ENCODE measurements at places on chromosomes 12 and 14.

DNA sequence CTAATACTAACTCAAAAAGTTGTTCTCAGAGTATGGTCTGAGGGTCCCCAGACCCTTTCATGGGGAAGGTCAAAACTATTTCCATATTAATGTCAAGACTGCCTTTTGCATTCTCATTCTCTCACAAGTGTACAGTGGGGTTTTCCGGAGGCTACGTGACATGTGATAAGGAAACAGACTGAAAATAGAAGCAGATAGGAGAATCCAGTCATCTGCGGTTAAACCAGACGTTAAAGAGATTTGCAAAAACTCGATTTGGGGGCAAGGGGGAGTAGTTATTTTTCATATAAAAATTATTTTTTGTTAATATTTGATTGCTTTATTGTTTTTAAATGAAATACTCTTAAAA is 1.0 kb upstream of the NAP1L1 start:
- peak; percentile 75 for DNase-seq

DNA sequence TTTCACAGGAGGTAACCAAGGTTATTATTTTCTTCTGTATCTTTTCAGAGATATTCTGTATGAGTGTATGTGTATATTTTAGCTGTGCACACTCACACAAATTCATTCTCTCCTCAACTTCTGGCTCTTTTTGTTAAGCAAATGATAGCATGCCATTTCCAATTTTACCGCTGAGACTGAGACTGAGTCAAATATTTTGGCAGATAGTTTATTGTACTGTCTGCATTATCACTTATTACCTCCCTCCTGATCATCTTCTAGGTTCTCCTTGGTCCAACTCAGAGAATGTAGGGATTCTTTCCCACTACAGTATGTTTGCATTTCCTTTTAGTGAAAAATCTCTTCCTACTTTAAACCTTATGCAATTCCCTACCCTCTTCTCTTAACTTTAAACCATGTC is 33.3 kb downstream of the DACT1 start:
- DNase-seq = no peak

- no peak for DNase-seq
Measured at GRCh38 chr12:88113871-88114270, 28.0 kb downstream of the CEP290 start.

DNA sequence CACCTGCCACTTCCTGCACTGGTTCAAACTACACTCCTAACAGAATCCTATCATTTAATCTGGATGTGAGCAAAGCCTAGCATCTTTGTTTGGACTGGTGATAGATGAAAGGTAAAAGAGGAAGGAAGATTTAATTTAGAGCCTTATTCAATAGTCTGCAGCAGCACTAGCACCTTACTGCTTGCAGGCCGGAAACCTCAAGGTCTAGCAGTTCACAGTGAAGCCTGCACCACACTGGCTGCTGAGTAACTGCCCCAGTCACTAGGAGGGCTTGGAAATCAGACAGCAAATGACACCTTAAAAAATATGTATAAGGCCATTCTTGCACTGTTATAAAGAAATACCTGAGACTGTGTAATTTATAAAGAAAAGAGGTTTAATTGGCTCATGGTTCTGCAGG is 358.0 kb downstream of the DAD1 start:
- DNase-seq = peak; percentile 3

- DNase-seq = no peak
Measured at GRCh38 chr12:93569301-93569655, 3.2 kb upstream of the SOCS2 start.

- DNase-seq = no peak
Measured at GRCh38 chr14:73723406-73723796, 9.2 kb upstream of the PNMA1 start.

DNA sequence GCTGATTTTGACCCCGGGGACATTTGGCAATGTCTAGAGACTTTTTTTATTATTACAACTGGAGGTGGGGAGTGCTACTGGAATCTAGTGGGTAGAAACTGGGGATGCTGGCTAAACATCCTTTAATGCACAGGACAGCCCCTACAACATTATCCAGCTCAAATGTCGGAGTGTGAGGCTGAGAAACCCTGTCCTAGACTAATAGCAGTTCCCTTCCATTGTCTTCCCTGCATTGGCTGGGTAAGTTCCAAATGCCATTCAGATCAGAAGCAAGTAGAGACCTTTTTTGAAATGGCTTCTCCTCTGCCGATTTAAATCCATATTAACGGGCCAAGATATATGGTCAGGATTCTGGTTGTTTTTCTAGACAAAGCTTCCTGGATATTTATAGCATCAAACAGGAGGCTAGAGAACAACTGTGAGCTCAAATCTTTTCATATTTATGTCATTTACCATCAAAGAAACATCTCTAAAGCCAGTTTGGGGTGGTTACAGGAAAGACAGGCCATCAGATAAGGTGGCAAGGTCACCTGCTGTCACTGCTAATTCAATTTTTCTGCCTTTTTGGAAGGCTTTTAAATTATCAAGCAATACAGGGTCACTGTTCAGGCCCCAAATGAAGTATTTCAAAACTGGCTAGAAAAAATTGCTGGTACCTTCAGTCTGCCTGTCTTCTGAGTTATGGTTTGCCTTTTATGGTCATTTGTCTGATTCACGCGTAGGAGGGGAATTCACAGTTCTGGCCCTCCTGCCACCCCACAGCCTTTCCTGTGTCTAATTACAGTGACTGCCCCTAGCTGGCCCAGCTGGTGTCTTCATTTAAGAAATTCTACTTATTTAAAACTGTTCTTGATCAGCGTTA is 20.1 kb upstream of the AKAP5 start:
- DNase-seq = peak; percentile 75

GRCh38 chr14:67650151-67650550 is 24.3 kb downstream of the VTI1B start:
- no peak for DNase-seq

DNA sequence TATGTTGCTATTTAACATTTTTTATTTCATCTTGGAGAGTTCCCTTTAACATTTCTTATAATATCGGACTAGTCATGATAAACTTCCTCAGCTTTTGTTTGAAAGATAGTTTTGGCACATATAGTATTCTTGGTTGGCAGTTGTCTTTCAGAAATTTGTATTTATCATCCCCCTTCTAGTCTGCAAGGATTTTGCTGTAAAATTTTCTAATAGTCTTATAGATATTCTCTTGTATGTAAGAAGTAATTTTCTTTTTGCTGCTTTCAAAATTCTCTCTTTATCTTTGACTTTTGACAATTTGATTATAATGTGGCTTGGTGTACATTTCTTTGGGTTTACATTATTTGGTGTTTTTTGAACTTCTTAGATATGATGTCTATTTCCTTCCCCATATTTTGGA is 116.0 kb upstream of the AVPR1A start:
- no peak for DNase-seq

GRCh38 chr12:91361864-91362263 is 179.2 kb upstream of the DCN start:
- DNase-seq = peak; percentile 26

DNA sequence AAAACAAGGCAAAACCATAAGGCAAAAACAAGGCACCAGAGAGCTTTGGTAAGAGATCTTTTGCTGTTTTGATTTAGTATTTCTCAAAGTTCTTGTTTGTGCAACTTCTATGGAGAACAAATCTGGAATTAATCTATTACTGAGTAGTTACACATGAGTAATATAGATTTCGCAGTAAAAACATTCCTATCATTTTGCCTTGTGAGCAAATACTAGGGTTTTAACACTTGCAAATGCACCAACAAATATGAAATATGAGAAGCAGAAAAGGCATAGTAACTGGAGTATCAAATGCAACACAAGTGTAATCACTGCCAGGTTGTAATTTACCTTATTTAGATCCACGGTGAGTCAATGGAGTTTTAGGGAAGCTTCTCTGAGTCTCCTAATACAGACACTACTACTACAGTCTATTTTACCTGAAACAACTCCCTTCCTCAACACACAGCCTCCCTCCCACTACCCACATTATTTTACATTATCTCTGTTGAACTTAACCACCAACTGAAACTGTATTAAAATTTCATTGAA is 324.1 kb downstream of the FLRT2 start:
- no peak for DNase-seq

DNA sequence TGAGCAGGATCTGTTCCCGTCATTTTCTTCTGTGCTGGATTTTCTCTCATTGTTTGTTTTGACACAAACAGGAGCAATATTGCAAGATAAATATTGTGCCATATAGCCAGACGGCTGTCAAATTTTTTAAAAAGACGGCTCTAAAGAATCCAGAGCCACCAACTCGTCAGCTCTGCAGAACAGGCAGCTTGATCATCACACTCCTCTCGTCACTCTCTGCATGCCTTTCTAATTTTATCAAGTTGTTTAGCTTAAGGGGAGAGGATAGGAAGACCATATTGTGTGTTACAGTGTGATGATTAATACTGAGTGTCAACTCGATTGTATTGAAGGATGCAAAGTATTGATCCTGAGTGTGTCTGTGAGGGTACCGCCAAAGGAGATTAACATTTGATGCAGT is 562.8 kb downstream of the GALC start:
- DNase-seq = no peak

GRCh38 chr14:28931999-28932398 is 165.4 kb downstream of the FOXG1 start:
- no peak for DNase-seq

DNA sequence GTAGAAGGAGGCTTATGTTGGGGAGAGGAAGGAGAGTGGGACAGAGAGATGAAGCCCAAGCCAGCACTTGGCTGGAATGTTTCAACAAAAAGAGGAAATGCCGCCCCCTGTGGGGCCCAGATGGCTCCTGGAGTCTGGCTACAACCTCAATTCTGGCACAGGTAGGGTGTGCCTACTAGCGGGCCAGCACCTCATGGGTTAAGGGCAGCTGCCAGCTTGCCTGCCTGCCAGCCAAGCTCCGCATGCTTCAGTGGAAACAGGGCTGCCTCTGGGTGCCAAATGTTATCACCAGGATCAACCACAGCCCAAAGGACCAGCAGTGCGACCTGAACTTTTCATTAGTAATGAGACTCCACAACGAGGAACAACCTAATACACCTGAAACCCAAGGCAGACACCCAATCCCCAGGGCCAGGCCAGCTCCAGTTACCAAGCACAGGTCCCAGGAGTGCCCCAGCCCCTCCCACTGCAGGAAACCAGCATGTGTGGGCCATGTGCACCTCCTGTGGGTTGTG is 11.3 kb downstream of the RAB15 start:
- no peak for DNase-seq

DNA sequence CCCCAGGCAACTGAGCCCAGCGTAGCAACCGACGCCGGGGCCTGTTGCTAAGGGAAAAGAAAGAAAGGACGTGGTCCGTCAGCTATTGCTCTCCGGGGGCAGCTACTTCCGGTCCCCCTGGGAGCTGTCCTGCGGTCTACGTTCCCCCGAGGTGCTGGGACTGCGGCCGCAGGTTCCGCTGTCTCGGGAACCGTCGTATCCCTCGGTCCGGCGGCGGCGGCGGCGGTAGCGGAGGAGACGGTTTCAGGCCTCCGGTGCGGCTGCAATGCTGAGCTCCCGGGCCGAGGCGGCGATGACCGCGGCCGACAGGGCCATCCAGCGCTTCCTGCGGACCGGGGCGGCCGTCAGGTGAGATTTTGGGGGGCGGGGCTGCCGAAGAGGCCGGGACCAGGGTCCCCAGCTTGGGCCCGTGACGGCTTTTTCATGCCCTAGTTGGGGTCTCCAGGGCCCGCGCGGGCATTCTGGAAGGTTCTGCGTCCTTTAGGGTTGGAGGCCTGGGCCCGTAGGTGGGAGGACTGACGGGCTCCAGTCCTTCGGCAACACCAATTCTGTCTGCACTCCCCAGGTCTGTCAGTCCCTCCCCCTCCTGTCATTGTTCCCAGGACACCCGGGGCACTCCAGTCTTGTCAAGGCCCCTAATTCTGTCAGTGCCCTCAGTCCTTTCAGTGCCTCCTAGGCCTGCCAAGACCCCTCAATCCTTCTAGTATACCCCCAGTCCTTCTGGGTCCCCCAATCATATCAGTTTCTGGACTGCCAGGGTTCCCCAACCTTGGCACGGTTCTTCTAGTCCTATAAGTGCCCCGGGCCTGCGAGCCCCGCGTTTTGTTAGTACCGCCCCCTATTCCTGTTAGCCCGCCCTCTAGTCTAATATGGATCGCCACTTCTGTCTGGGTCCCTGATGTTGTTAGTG is at the start of gene USP30:
TSS of gene USP30 (plus strand) at position 163 of the 910 bp plus-strand sequence. CDS start at position 266, 103 bp downstream.
- peak; percentile 83 for DNase-seq

DNA sequence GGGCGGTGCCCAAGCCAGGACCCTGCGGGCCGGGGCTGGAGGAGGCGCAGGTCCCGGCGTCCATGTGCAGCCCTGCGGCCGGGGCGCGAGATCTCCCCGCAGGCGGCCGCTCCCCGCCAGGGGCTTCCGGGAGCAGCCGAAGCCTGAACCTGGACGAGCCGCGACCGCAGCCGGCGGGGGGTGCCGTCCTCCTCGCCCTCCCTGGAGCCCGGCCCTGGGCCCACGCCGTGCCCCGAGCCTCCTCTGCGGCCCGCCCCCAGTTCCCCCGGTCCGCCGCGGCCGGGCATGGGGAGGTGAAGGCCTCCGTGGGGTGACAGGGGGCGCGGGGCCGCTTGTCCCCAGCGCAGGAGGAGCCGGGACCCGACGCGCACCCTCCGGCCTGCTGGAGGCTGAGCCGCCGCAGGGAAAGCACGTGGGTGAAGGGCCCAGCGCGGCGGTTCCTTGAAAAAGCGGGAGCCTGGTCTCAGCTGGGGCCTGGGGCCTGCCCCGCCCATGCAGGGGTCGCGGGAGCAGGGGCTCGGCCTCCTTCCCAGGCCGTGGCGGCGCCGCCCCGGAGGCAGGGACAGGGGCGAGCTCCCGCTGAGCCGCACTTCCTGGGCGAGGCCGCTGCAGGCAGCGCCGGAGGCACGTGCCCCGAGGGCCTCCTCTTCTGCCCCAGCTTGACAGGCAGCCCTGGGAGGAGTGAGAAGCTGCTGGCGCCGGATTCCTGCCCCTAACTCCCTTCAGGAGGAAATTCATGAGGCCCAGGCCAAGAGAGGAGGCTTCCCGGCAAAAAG is 55.6 kb upstream of the PPP2R5C start:
- DNase-seq = peak; percentile 42

- no peak for DNase-seq
Measured at GRCh38 chr12:63354969-63355368, 204.0 kb upstream of the AVPR1A start.

DNA sequence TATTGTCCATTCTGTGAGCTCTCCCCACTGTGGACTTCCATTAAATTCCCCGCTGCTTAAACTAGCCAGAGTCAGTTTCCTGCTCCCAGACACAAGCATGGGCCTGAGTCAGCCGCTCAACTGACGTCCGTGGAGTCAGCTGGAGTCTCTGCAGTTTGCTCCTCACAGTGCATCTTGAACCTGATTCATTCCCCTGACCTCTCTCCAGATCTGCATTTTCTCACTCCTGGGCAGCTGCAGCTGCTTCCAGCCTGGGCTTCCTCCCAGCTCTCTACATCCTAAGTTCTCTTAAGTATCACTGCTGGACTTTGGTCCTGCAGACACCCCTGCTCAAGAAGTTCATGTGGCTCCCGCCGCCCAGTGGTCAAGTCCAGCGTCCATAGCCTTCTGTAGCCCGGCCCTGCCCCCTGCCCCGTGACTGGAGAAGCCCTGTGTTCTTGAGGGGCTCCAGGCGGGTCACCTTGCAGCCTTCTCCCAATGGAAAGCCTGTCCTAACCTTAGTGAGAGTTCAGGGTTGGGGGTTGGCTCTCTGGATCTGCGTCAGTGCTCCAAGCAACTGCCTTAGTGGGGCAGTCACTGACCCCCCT is 20.0 kb downstream of the NFKBIA start:
- DNase-seq = no peak

Data from activated CD4-positive, alpha-beta T cell treated with anti-CD3 and anti-CD28 coated beads, Interleukin-2, Interleukin-4, amounts not matched to agents 100 ng/mL and 50 ng/mL, durations not matched to agents 16 hours and 8 hours (primary cell).